Transverse colon (tissue), 4 donors: ENCODE measurements at places on chromosomes 5 and 9. TPM values are rescaled to one million over a fixed set of nuclear protein-coding genes. Genes with fewer than 3 reads are reported as not detected.

DMXL1 gene
- 50.1 TPM for total RNA-seq

GRCh38 chr9:21357479-21358460, 7.1 kb upstream of the IFNA6 start:
- H3K27me3 ChIP-seq: peaks cover 7% of the 10 kb centered on the region
- H3K27ac ChIP-seq: no peak overlapping the region
- no peak for DNase-seq
- no peaks in the 10 kb centered on the region for H3K4me1 ChIP-seq
- no peaks in the 10 kb centered on the region for H3K36me3 ChIP-seq

- no peak overlapping the region for H3K4me3 ChIP-seq
- DNase-seq: no peak
- no peaks in the 10 kb centered on the region for H3K4me1 ChIP-seq
- no peaks in the 10 kb centered on the region for H3K36me3 ChIP-seq
Measured at GRCh38 chr9:76441551-76442322, 17.2 kb upstream of the GCNT1 start.

DNA sequence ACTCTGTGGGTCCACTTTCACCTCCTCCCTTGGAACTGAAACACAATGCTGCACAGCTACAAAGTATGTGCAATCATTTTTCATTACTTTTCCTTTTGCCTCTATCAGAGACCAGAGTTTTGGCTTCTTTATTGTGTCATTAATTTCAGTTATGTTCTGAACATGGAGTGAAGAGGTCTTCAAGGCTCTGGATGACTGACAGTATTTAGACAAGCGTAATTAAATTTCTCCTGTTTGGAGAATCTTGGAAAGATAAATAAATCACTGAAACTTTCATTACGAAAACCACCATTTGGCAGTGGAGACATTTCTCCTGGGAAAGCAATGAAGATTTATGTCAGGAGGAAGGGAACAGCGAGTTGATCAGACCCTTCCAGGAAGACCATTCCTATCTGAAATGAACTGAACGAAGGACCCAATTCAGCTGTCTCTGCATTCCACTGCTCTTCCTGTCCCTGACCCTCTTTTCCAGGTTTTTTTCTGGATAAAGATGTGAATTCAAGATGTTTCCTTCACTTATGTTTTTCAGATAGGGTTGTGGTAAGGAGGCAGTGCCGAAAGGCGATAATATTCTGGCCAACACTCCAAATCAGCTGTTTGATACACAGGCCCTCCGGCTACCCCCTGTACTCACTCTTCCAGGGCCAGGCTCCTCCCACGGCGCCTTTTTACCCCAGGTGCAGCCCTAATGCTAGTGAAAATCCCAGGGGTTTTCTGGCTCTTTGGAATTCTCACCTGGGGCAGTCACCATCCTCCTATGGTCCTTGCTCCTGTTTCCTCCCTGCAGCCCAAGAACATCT, 77.2 kb upstream of the OSMR start:
- no peaks in the 10 kb centered on the region for H3K4me1 ChIP-seq
- no peaks in the 10 kb centered on the region for H3K36me3 ChIP-seq
- DNase-seq: no peak
- H3K27me3 ChIP-seq: no peaks in the 10 kb centered on the region

HSPA4 gene
- total RNA-seq: 51.3 TPM

DOK3 gene
- 0.60 TPM for total RNA-seq

DNA sequence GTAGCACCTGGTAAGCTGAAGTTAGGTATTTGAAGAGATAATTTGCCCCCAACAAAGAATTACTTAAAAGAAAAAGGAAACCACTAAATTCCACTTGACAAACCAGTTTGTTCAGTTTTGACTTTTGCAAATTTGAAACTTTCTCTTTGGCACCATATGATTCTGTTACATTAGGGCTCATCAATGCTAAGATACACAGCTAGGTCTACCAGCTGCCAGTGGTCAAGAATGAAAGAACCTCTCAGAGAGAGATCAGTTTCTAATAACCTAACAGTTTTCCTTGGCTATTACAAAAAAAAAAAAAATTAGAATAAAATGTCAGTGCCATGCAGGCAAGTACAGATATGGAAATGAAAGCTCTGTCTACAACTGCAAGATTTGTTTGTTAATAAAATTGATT, 92.3 kb downstream of the CAAP1 start:
- H3K4me1 ChIP-seq: no peaks in the 10 kb centered on the region
- H3K27ac ChIP-seq: no peak overlapping the region
- DNase-seq: no peak
